ENCODE measurements at places on chromosomes 5 and 9.

GRCh38 chr9:13378154-13378553 is 98.7 kb upstream of the MPDZ start:
- peak; percentile 71 for DNase-seq

GRCh38 chr5:3139499-3139931 is 388.0 kb upstream of the IRX2 start:
- DNase-seq, result no peak

GRCh38 chr5:166602271-166602670 is 1689.2 kb upstream of the WWC1 start:
- DNase-seq, result no peak

- DNase-seq, result no peak
These were observed 3.9 kb upstream of the NKD2 start for GRCh38 chr5:1004461-1005248.

GRCh38 chr5:126178521-126178920 is 244.7 kb upstream of the GRAMD2B start:
- DNase-seq, result peak; percentile 44
